ENCODE measurements at places on chromosomes 16 and 17. TPM values are rescaled to one million over a fixed set of nuclear protein-coding genes. Genes with fewer than 3 reads are reported as not detected.

Gene SCNN1B
- total RNA-seq, result not detected

Gene PHKB
- total RNA-seq, result 20.2 TPM

Gene GNG13
- not detected for total RNA-seq

Gene PIK3R6
- total RNA-seq, result 1.0 TPM

Gene NHERF2
- 3.7 TPM for total RNA-seq

Gene FBXW10B
- 0.21 TPM for total RNA-seq

Gene ICAM2
- total RNA-seq, result 52.9 TPM

Gene UBALD2
- 262 TPM for total RNA-seq

Gene CCL7
- total RNA-seq, result not detected

DNA sequence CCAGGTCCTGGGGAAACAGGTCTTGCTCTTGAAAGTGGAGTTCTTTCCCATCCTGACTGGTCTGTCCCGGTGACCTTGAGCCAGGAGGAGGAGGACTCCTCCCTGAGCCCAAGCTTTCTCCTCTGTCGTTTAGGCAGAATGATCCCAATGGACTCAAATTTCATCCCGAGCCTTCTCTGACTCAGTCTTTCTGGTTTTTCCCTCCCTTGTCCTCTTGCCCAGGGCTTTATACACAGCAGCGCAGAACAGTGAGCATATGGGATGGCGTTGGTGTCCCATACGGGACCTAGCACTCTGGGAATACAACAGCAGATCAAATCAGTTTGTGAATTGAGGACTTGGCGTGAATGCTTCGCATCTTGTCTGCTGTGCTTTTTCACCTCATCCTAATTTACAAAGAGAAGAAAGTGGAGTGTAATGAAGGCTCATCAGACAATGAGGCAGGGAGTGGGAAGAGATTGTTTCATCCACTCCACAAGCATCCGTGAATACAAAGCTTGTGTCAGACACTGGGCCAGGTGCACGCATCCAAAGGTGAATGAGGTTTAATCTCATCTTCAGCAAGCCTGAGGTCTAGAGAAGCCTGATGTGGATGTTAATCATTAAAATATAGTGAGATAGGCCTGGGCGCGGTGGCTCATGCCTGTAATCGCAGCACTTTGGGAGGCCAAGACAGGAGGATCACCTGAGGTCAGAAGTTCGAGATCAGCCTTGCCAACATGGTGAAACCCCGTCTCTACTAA lies 1.1 kb upstream of the XYLT1 start:
- no peak for DNase-seq

DNA sequence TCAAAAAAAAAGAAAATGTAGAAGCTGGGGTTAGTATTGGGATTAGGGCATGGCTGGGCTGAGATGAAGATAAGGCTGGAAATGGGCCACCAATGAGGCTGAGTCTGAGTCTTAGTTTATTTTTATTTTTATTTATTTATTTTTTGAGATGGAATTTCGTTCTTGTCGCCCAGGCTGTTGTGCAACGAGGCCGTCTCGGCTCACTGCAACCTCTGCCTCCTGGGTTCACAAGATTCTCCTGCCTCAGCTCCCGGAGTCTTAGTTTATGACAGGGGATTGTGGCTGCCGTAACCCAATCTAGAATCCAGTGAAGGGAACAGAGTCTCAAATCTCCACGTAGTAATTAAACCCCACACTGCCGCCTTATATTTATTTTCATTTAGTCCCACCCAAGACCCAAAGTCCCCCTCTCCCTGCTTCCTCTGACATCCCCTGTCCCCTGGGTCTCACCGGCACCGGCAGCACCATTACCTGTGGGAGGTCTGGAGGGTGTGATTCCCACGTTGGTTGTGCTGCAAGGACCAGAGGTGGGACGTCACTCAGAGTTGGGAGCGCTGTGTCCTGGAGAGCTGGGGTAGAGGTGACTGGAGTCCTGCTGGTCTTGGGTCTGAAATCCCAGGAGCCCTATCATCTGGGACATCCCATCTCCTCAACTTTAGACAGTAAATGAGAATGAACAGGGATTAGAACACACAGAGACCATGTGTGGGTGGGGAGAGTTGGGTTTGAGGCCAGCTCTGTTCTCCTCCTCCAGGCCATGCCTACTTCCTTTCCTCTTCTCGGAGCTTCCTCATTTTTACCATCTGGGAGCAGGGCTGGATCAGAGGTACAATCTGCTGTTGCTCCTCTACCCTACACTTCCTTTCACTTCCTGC lies at the start of gene CLEC10A:
CLEC10A (minus strand) TSS at position 671 of the 875 bp plus-strand sequence. CDS start 1,439 bp downstream, outside the sequence.
- no peak for DNase-seq

GRCh38 chr17:63967953-63968352 lies 4.8 kb downstream of the SCN4A start:
- no peak for DNase-seq

GRCh38 chr17:2400474-2400866 lies 390 bp downstream of the MNT start:
- DNase-seq, result peak; percentile 77

DNA sequence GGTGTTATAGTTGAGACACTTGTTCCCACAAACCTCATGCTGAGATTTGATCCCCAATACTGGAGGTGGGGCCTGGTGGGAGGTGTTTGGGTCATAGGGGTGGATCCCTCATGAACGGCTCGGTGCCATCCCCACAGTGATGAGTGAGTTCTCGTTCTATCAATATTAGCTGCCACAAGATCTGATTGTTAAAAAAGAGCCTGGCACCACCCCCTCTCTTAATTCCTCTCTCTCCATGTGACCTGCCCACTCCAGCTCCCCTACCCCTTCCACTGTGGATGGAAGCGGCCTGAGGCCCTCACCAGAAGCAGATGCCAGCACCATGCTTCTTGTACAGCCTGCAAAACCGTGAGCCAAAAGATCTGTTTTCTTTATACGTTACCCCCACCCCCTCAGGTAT lies 31.2 kb downstream of the TRIM16 start:
- no peak for DNase-seq

- DNase-seq, result no peak
These were observed 134.8 kb upstream of the IRX6 start for GRCh38 chr16:55189224-55189623.

GRCh38 chr17:78883089-78883532 lies 19.9 kb downstream of the CEP295NL start:
- DNase-seq, result no peak

DNA sequence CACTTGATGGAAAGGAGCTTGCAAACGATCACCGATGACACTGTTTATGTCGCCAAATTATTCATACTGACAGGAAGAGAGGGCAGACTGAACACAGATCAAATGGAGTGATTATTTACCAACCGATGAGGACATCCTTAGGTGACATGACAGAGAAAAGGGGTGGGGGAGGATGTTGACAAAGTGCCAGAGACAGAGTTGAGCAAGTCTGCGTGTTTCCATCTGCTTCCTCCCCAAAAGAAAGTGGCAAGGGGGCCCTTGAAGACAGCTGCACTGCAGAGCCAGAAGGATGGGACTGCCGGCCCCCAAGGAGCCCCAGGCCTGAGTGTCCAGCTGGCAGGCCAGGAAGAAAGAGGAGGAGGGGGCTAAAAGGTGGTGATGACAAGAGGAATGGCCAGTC lies 191.0 kb upstream of the RPL38 start:
- no peak for DNase-seq

GRCh38 chr17:44581868-44582267 lies 24.6 kb downstream of the FZD2 start:
- no peak for DNase-seq

DNA sequence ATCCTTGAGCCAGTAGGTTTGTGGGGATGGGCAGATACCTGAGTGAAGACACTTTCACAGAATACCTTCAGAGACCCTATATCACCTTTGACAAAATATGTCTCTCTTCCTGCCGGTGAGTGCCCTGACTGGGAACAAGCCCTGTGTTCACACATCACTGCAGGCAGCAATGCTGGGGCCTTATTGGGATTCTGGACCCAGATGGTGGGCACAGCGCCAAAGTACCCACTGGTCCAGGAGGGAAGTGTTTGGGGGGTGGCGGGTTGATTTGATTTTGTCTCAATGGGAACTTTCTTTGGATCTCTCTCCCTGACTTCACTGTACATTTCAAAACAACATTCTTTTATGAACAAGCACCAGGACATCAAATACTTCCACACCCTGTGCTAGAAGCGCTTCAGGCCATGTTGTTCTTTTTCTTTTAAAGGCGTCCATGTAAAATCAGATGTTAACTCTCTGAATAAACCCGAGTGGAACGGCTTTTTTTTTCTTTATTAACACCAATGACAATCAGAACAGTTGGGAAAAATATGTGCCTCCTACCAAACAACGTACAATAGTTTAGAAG lies 62.4 kb upstream of the AKTIP start:
- no peak for DNase-seq

DNA sequence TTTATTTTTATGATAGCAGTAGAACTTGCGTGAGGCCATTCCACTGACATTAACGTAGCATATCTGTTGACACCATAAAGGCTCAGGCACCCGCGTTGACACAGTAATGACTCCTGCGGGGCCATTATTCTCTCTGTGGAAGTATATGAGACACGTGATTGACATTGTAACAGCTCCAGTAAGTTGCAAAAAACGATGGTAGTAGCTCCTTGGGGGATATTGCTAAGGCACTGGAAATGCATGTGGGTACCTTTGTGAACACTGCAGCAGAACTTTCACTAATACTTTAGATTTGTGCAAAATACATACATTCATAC lies 918.8 kb upstream of the CDH8 start:
- DNase-seq, result no peak

DNA sequence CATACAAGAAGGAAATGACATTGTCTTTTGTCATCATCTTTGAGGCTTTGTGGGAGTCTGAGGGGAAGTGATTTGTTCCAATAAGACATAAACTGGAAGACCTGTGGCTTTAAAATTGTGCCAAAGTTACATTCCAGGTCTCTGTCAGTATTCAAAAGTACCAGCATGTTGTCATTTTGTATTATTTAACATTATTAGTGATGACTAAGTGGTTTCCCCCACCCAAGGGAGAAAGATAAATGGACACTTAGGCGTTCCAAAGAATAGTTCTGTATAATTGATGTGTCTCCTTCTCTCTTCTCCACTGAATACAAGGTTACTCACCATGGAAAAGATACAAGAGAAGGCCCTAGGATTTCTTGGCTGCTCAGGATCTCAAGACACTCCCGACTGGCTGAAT lies 3.8 kb downstream of the CFAP97D1 start:
- DNase-seq, result no peak

DNA sequence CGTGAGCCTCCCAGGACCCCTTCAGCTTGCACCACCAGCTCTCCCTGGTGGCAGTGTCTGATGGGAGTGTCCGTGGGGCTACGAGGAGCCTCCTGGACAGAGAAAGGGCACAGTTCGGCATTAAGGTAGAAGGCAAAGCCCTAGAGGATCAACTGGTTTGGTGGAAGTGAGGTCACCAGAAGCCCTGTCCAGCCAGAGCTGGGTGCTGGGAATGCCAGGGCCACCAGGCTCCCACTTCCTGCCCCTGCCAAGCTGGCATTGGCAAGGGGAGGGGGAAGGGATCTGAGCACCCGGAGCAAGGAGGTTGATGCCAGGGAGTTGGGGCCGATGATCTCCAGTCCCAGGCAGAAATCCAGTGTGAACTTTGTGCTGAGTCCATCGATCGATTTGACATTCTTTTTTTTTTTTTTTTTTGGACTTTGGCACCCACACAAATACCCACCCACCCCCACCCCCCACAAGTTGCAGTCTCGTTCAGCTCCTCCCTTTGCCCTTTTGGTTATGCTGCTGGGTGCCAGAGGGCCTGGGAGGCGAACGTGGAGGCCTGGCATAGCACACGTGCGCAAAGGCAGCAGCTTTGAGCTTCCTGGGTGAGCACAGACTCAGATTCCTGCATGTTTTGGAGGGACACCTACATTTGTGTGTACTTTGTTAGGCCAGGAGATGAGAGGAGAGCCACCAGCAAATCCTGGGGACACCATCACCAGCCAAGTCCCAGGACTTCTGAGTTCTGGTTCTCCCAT lies 2.1 kb downstream of the NHERF1 start:
- no peak for DNase-seq

DNA sequence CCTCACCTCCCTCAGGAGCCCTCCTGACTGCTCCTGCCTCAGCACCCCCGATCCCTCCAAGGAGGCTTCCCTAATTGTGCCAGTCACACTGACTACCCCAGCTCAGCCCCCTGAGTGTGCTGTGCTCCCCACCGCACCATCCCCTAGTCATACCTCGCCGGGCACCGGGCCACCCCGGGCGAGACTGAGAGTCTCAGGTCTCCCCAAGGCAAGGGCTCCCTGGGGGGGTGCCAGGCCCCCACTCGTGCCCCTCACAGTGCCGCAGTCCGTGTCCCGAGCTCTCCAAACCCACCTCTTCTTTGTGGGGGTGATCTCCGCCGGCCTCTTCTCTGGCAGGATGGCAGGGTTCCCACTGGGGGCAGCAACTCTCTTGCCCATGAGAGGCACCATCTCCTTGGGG lies 3.2 kb downstream of the TRPV3 start:
- no peak for DNase-seq

DNA sequence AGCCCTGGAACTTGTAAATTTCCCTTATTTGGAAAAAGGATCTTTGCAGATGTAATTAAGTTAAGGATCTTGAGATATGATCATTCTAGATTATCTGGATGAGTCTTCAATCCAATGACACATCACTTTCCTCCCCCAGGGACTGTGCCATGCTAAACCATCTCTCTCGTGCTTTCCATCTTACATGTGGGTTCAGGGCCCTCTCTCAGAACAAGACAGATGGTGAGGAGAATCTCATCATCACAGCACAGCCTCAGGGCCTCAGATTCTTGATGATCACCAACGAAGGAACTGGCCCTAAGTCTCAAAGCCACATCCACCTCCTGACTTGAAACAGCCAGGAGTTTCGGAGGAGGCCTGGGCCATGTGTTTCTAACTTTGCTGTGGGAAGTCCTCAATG lies 78.7 kb downstream of the LITAF start:
- no peak for DNase-seq

DNA sequence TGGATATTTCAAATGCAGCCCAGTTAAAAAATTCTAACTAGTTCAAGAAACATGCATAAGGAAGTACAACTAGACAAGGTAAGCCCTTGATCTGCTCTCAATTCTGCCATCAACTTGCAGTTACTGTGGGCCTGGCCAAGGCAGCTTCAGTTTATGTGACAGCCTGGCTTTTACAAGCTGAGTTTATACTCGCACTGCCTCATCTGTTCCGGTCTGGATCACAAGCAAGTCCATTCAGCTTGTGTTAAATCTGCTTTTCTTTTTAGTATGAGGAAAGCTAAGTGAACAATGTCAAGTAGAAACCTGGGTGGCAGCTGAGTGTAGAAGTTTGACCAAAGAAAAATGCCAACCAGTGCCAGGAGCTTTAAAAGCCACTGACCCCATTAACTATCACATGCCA lies 76.6 kb upstream of the CORO6 start:
- DNase-seq, result no peak

DNA sequence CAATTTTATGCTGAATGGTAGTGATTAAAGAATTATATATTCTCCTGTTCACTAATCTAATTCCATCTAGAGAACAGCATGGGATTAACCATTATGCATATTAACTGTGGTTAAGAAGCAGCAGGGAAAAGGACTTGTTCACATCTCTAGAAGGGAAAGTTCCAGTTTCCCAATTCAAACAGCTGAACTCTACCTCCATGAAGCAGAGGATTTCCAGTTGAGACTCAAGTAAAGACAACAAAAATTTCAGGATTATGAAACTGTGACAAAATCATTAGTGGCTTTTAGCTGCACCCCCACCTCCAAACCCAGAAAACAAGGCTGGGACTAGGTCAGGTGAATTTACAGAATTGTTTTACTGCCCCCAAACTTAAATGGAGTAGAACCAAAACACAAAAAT lies 73.6 kb downstream of the USP32 start:
- no peak for DNase-seq

Data from activated naive CD8-positive, alpha-beta T cell treated with anti-CD3 and anti-CD28 coated beads for 36 hours (primary cell).